Activated T-cell treated with anti-CD3 and anti-CD28 coated beads, Interleukin-2, amount 50 U/mL, for 1 hour (primary cell): ENCODE measurements at places on chromosomes 7 and 10.

DNA sequence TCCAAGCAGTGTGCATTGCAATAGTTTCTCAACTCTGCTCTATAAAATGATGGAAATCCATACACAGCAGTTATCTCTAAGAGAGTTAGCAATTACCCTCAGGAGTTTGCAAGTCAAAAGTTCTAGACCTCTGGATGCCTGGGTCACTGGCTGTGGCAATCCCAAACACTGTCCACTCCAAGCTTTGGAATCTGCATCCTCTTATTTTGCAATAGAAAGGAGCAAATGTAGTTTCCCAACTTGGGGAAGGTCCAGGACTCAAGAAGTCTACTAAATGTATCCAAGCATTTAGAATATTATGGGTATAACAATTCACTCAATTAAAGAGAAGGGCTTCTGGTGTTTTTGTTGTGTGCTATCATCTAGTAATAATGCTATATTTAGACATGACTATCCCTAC, 131.3 kb upstream of the NRP1 start:
- no peak for DNase-seq

GRCh38 chr10:79354141-79354540, 6.9 kb downstream of the PPIF start:
- no peak for DNase-seq

DNA sequence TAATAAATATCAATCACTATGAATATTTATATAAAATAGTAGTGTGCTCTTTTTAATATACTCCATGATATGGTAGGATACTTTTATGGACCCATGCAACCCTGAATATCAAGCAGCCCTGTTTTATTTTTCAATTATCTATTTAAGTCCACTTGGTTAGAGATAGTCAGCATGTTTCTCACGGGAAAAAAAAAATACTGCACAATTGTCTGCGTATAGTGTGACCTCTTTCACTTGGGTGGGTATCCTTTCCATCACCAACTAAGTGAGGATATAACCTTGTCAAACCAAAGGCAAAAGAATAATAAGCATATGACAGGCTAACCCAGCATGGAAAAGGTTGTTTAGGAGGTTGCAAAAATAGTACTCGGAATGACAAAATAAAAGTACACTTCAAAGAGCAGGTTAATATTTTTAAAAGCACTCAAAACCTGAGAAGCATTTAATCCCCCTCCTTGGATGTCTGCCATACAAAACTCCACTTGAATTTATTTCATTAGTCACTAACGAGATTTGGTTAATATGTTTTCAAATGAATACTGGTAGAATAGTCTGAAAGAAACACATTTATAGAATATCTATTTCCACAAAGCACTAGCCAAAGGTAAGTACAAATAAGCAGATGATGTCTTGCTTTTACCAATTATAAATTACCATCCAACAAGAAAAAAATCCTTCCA, 76.5 kb downstream of the IMMP2L start:
- DNase-seq = no peak

GRCh38 chr10:36224431-36224985, 582.4 kb upstream of the FZD8 start:
- no peak for DNase-seq

DNA sequence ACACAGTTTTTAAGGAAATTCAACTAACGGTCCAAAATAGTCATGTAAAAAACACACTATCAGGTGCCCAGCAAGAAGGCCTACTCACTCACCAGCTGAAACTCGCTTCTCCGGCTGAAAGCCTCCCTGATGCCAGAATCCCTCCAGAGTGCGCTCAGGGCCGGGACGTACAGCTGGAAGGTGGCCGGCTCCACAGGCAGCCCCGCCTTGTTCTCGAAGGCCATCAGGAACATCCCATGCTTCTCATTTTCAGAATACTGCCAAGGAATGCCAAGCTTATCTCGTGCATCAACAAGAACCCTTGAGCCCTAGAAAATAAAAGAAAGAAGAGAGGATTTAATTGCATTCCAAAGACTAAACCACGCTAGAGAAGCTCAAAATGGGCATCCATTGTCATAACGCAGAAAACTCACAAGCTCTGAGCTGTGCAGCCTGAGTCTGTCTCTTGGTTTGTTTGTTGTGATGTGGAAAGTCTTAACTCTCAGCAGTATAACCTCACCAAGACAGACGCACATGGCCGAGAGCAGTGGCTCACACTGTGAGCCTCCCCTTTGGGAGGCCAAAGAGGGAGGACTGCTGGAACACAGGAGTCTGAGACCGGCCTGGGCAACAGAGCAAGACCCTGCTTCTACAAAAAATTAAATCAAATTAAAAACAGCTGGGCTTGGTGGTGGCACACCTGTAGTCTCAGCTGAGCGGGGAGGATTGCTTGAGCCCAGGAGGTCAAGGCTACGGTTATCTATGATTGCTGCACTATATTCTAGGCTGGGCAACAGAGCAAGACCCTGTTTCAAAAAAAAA, 49.1 kb downstream of the GNA12 start:
- no peak for DNase-seq

DNA sequence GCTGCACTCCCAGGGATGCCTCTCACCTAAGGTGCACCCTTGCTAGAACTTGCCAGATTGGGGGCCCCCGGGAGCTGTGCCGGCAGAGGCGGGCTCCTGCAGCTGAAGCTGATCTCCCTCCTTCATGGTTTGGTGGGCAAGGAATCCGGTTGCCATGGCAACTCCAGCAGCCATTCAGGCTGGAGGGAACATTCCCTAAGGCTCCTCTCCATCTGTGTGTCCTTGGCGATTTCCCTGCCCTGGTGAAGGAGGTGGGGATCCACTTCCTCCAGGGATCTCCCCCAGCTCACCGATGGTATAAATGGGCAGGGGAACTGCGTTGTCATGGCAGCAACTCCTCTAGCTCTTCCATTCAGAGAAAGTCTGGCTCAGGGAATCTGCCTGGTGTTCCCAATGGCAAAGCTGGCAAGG, 49.6 kb upstream of the GPR158 start:
- DNase-seq = no peak

DNA sequence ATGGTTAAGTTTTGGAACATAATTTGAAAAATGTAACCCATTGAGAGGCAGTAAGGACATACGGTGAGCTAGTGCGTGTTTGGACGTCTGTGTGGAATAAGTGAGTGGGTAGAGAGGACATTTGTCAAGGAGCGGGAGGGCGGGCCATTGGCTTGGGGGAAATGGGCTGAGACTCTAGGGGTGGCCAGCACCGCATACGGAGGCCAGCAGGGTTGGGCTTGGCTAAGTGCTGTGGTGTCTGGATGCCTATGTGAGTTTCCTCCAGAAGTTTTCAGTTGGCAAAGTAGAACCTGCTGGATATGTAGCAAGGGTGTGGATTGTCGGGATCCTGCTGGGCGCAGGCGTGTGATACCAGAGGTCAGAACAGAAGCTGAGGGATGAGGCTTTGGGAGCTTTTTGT, 103.0 kb downstream of the TCF7L2 start:
- DNase-seq = no peak

- no peak for DNase-seq
Measured at GRCh38 chr10:13528875-13529713, at the start of gene BEND7. Gene BEND7 (minus strand): TSS chr10:13529014. CDS start chr10:13528533, 481 bp downstream.

DNA sequence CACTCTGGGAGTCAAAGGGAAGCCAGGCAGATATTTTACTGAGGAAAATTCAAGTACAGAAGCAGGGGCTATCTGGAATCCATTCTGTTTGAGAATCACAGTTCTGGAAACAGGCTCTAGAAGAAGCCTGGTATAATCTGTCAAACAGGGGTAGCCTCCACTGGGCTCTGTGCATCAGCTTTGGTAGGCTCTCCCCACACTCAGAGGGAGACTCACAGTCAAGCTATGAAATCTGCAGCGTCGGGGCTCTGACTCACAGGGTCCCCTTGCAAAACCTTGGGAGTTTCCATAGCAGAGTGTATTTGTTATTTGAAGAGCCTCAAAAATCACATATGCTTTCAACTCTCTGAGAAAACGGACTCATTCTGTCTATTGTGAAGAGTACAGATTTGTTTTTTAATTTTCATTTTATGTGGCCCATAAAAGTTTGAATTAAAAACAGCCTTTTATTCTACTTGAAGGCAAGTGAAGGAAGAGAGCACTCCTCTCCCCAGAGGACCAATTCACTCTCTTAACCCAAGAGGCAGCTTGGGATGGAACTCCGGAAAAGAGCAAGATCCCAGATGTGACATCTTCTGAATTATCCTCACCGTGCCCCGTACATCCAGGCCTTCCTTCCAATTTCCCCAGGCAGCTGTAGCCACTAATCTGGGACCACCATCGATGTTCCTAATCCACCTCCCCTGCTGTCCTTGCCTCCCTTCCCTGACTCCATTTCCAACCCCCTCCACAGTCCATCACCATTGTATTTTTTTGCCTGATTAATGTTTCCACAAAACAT, 590.9 kb upstream of the MGMT start:
- DNase-seq = no peak

DNA sequence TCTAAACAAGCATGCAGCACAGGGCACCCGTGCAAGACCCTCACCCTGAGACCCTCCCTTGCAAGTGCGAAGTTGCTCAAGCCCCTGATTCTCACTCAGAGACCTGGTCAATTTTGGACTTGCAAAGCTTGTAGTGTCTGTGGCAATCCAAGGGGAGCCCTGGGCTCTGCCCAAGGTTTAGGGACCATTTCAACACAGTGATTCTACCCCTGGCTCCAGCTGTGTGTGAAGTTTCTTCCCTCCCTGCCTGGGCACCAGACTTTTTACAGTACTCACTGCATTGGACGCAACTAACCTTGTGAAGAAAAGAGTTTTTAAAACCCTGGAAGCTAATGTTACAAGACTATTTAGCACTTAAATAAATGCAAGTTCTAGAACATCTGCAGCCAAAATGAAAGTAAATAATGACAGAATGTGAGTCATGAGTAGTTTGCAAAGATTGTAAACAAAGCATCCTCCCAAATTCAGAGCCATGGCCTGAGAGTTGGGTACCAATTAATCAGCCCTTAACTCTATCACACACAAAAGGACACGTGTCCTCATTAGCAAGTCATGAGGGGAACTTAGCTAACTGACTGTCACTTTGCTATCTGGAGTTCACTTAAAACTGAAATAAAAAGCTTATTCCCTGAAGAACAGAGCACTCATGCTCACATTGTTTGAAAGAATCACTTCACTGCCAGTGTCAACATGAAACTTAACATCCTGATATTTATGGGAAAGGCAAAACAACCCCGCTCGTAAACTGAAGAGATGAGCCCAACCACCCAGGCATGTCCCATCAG, 48.1 kb downstream of the RGS10 start:
- no peak for DNase-seq

DNA sequence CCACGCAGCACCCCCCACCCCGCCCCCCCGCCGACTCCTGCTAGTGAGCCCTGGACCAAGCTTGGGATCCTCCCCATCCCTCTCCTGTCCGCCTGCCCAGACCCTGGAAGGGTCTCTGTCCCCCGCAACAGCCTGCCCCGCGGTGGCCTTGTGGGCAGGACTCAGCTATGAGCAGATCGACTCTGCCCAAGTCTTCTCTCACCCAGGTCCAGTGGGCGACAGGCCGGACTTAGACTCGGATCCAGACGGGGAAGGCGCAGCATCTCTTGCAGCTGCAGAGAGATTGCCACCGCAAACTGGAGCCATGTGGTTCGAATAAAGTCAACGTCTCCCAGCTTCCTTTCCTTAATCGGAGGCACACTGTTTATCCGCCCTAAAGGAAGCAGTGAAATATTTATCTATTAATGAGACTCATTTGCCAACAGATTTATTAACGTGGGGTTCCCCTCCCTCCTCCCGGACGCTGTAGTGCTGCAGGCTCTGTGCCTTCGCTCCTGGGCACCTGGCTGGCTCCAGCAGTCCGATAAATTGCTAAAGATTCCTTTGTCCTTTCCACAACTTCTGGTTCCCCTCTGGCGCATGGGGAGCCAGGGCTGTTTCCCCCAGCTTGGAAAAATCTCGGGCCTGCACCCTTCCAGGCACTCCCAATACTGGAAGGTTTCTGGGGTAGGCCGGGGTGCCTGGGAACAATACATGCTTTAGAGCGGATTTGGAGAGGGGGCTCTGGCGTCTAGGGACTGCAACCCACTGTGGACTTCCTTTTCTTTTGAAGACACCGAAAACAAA, 634 bp upstream of the HOXA7 start:
- peak; percentile 22 for DNase-seq

- DNase-seq = no peak
Measured at GRCh38 chr10:8389630-8390029, 335.1 kb downstream of the GATA3 start.

DNA sequence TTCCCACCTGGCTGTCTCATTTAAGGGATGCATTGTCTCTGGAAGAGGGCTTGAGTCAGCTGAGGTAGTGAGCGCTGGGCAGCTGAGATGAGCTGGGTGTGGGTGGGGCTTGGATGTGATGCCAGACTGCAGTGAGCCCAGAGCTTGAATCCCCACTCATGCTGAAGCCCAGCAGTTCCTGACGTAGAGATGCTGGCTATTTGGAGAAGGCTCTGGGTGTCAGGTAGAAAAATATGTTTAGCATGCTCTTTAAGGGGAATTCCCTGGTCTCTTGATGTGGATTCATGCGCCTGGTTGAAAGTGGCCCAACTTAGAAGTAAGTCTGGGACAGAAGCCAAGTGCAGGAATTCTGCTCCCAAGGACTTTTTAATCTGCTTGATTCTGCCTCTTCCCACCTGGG, 241.5 kb upstream of the IGFBP3 start:
- no peak for DNase-seq

- no peak for DNase-seq
Measured at GRCh38 chr10:132326925-132327324, 5.1 kb upstream of the LRRC27 start.

DNA sequence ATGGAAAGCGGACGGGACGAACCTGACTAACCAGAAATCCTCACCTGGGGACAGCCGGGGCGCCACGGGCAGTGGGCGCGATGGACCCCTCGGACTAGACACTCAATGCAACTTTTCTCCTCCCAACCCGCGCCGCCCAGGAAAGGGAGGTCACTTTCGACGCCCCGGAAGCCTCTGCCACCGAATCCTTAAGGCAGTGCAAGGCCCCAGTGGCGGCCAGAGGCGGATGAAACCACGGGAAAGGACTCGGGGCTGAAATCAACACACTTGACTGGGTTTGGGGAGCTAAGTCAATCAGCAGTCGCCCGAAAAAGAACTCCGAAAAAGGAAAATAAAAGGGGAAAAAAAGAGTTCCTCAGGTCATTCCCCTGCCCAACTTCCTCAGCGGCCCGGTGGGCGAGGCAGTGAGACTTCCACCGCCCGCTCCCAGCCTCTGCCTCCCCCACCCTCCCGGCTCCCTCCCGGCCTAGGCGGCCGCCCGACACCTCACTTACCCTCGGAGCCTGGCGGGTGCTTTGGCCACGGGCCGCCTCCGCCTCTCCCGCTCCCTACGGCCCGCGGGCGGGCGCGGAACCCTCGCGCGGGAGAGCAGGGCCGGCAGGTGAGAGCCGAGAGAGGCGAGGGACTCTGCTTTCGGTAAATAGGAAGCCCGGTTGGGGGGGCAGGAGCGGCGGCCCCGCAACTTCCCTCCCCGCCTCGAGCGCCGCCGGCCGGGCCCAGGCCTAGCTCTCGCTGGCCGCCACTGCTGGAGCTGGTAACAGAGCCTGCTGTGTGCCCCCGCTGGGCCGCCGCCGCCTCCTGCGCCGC, 518 bp downstream of the WAPL start:
- peak; percentile 51 for DNase-seq
